ENCODE measurements at places on chromosomes 1 and 21.

DNA sequence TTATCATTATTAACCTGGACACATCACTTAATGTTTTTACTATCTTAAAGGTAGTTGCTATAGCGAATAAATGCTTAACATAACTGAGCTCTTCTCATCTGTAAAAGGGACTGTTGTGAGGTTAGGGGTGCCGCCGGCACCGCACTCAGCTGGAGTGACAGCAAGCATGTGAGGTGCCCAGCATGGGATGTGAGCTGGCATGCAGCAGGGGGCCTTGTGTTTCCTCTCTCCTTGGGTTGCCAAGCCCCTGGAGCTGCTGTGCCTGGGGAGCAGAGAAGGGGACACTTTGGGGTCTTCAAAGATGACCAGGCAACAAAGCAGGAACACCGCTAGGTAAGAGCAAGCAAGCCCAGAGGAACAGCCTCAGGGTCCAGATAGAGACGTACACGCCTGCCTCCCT lies 2.1 kb upstream of the ZC3H12A start:
- no peak for DNase-seq

- DNase-seq = no peak
Observed at GRCh38 chr1:154746622-154747299, 123.3 kb downstream of the KCNN3 start.

DNA sequence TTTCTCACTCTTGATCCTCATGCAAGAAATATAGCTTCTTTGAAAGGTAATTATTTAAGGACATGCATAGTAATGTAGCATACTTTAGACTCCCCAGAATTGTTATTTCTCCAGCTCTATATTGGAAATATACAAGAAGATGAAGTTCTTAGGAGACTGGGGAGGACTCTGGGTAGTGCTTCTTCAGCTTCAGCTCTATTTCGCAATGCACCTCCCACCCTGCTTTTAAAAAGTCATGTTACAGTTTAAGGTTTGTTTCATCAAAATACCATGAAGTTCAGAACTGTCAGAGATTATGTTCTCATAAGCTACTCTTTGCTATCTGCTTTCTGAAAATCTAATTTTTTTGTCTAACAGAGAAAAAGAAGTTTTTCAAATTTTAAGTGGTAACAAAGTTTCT lies 586.2 kb upstream of the ADGRL4 start:
- DNase-seq = no peak

GRCh38 chr1:62367005-62367557 lies 47.8 kb upstream of the KANK4 start:
- no peak for DNase-seq

GRCh38 chr1:37017720-37018119 lies 16.6 kb downstream of the GRIK3 start:
- DNase-seq = no peak

GRCh38 chr1:101150670-101151069 lies 86.1 kb upstream of the S1PR1 start:
- no peak for DNase-seq

GRCh38 chr1:12552111-12552888 lies 65.7 kb downstream of the DHRS3 start:
- no peak for DNase-seq

- no peak for DNase-seq
Observed at GRCh38 chr1:86865973-86866637, 47.8 kb downstream of the SELENOF start.

GRCh38 chr1:55560266-55560665 lies 345.1 kb upstream of the USP24 start:
- DNase-seq = no peak

- no peak for DNase-seq
Observed at GRCh38 chr1:170261669-170262068, 115.9 kb downstream of the NTMT2 start.

- DNase-seq = no peak
Observed at GRCh38 chr1:97112442-97112841, 390.9 kb downstream of the PTBP2 start.

GRCh38 chr1:18940303-18941020 lies 16.0 kb downstream of the IFFO2 start:
- DNase-seq = no peak

- no peak for DNase-seq
Observed at GRCh38 chr21:41316200-41317062, at the start of gene FAM3B. TSS of gene FAM3B (plus strand) at chr21:41316801. CDS start at chr21:41316880, 79 bp downstream.

- DNase-seq = peak; percentile 56
Observed at GRCh38 chr1:156052862-156053767, 483 bp downstream of the UBQLN4 start.

GRCh38 chr1:36162680-36163239 lies 6.8 kb downstream of the MAP7D1 start:
- no peak for DNase-seq

GRCh38 chr1:147504801-147505311 lies 36.4 kb upstream of the BCL9 start:
- DNase-seq = no peak

GRCh38 chr1:247445526-247446356 lies 12.2 kb downstream of the OR2B11 start:
- no peak for DNase-seq

DNA sequence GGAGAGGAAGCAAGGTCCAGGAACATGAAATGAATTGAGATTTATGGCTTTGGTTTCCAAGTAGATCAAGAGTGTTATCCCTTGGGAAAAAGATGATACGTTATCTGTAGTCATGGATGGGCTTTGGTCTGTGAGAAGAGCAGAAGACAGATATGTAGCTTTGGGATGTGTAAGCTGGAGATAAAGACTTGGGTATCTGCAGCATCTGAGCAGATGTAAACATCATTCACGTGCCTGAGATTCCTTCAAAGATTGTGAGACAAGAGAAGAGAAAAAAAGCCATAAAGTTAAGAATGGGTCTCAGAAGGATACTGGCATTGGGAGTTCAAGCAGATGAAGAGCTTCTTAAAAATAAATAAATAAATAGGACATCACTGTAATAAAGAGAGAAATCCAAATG lies 217.8 kb downstream of the PTPRC start:
- DNase-seq = no peak

GRCh38 chr1:180402001-180402400 lies 100.4 kb downstream of the ACBD6 start:
- no peak for DNase-seq

GRCh38 chr21:35927262-35927661 lies 133.1 kb downstream of the SETD4 start:
- no peak for DNase-seq

- no peak for DNase-seq
Observed at GRCh38 chr1:153598309-153599172, 14.4 kb downstream of the S100A16 start.

DNA sequence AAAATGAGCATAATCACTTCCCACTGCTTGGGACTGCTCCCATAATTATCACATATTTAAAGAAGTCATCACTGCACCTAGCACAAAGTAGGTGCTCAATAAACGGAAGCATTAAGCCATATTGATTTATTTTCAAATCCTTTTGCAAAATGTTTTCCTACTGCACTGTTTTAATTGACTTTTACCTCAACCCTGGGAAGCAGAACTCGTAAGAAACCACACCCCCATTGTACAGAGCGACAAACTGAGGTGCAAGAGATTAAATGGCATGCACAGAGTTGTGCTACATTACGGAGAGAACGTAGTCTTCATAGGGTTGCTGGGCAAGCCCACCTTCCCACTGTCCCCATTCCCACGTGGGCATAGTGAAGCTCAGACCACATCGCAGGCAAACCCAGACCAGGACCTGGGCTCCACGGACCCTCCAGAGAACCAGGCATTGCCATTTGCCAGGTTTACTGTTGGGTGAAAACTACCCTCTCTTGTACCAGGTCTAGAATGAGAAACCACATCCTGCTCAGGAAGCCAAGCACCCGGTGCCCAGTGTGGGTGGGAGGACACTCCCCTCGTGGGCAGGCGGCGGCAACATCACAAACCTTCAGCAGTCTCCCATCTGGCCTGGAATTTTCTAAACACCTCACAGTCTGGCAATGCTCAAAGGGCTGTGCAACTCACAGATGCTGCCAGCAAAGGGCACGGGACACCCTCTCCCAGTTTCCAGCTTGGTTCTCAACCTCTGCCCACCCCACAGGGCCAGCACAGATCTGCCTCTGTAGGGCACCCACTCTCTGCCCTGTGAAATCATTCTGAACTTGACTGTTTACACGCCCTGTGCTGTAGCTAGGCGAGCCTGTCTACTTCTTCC lies 8.2 kb downstream of the IFFO2 start:
- DNase-seq = no peak

DNA sequence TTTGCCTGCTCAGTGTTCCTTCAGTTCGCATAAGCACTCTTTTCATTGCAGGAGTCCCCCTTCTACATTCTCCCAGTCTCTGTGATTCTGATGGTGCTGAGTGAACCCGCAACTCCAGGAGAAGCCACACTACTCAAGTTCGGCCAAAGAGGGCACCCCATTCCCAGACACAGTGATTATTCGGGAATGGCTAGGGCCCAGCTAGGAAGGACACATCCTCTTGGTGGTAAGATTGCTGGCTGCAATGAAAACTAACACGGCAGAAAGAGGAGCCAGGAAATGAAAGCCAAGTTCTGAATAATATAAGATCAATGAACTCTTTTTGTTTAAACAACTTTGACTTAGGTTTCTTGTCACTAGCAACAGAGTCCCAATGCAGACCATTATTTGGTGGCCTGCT lies 14.9 kb downstream of the CREG1 start:
- no peak for DNase-seq

DNA sequence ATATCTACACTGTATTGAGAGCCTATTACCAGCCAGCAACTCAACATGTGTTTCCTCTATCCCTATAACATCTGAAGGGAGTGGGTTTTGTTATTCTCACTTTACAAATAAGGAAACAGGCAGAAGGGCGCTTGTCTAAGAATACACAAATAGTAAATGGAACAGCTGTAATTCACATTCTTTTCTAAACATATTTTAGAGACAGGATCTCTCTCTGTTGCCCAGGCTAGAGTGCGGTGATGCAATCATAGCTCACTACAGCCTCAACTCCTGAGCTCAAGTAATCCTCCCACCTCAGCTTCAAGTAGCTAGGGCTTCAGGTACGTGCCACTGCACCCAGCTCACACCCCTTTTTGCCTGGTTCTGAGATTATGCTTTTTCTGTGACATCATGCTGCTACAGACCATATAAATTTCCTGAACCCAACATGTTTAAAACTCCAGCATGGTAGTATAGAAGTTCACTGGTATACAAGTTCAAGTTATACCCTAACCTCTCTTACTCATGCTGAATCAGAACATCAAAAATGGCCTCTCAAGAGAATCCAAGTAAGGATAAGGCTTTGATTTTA lies 8.6 kb upstream of the TACSTD2 start:
- DNase-seq = no peak

DNA sequence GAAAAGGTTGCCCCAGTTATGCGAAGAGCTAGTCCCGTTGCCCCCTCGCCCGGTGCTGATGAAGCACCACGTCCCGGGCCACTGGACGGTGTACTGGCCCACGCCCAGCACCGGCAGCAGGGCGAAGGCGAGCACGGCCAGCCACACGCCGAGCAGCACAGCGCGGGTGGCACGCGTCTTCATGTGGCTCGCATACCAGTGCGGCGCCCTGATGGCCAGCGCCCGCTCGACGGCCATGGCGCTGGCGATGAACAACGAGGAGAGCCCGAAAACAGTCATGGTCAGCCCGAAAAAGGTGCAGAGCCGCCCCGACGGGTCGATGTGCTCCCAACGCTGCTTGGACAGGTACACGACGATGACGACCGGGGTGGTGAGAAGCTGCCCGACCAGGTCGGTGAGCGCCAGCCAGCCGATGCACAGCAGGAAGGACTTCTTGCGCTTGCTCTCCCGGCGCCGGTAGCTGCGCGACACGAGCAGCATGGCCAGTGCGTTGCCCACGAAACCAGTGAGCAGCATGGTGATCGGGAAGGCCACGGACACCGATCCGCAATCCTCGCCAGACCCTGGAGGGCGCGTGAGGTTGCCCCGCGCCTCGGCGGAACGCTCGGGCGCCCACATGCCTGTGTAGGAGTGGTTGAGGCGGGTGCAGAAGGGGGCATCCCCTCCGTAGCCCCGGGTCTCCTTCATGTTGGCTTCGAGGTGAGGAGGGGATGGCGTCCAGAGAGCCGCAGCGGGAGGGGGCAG lies 553 bp downstream of the PTGER3 start:
- DNase-seq = no peak

- DNase-seq = no peak
Observed at GRCh38 chr1:147786536-147786935, 26.1 kb upstream of the GJA5 start.

DNA sequence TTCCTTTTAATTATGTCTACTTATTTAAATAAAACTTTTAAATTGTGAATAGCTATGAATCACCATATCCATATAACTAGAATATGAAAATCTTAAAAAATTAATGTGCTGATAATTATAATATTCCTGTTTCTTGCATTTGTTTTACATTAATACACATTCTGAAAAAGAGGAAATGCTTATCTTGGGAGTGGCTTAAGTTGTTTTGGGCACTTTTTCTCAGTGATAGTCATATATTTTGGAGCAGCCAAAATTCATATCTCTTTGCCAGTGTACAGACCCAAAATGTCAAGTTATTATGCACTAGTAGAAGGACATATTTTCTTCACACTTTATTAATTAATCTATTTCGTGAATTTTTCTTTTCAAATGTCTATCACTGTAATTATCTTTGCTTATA lies 838.5 kb downstream of the USP25 start:
- DNase-seq = no peak

- DNase-seq = no peak
Observed at GRCh38 chr21:44350773-44351481, 2.5 kb upstream of the TRPM2 start.

DNA sequence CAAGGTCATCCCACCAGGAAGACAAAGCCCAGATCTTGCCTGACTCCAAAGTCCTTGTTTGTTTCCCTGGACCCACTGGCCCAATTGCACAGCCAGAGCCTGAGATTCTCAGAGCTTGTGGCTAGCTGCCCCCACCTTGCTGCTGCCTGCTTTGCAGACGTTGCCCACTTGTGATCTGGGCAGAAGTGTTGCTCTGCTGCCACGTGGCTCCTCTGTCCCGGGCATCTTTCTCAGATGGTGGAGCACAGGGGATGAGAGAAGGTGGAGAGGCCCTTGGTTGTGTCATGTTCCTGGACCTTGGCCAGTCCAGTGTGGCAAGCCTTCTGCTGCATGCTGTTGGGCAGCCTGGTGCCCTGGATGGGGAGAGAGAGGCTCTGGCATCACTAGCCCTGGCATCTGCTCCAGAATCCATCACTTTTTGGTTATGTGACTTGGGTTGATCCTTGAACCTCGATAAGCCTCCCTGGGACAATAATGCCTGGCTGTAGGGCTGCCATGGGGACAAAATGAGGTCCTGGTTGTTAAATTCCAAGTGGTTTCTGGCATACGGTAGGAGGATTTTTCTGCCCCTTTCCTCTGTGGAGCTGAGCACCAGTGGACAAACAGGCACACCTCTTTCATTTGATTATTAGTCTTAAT lies 1.5 kb upstream of the NR0B2 start:
- no peak for DNase-seq

DNA sequence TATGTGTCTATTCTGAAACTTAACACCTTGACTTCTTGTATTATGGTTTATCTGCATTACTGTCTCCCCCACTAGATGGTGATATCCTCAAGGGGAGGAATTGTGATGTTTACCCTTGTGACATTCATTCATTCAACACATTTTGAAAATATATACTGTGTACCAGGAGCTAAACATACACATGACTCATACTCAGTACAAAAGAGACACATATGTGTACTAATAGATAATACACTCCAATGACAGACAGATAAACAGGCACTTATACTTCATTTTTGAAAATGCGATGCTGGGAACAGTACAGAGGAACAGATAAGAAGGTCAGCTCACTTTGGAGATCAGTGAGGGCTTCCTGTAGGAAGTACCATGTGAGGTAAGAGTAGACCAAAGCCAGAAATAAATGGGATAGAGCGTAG lies 8.9 kb upstream of the RAB3GAP2 start:
- no peak for DNase-seq

- no peak for DNase-seq
Observed at GRCh38 chr1:116861137-116861536, 48.6 kb upstream of the PTGFRN start.

All from activated T-cell treated with anti-CD3 and anti-CD28 coated beads for 24 hours (primary cell).